ENCODE measurements at places on chromosomes 2 and 18. TPM values are rescaled to one million over a fixed set of nuclear protein-coding genes. Genes with fewer than 3 reads are reported as not detected.

DNA sequence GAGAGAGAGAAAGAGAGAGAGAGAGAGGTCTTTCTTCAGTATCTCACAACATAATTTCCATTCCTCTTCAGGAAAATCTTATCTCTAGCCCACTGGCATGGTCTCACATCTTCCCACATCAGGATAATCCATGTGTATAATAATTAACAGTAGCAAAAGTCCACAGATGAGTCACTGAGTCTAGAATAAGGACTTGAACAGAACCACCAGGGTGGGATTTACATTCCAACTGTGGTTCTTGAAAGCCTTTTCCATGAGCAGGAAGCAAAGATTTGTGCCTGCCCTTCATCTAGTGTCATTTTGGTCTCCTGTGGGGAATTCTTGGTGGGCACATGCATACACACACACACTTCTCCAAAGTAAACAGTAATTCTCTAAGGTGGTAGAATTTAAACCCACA lies 107.1 kb upstream of the TCF4 start:
- DNase-seq: no peak

- no peak for DNase-seq
Measured at GRCh38 chr18:709771-710170, 2.7 kb downstream of the ENOSF1 start.

DNA sequence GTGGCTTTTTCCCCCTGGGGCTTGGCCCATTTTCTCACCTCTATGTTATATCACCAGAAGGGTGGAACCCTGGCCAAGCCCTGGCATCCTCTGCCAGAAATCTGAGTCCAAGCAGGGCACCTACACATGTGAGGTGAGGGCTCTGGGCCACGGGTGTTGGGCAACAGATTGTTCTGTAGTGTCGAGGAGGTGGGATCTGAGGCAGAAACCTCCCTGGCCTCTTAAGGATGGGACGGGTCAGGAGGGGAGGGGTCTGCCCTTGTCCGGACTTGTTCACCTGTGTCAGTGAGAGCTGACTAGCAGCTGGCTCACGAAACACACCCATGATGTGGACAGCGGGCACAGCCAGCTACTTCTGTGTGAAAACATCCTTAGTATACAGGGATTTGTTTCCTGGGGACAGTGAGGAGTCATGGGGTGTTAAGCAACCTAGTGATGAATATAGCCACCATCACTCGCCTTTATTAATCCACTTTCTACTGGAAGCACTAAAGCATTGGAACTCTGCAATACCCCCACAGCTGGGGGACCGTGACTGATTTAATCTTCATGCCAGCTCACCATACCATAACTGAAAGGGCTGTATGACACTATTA lies 35.6 kb downstream of the EPAS1 start:
- no peak for DNase-seq

DNA sequence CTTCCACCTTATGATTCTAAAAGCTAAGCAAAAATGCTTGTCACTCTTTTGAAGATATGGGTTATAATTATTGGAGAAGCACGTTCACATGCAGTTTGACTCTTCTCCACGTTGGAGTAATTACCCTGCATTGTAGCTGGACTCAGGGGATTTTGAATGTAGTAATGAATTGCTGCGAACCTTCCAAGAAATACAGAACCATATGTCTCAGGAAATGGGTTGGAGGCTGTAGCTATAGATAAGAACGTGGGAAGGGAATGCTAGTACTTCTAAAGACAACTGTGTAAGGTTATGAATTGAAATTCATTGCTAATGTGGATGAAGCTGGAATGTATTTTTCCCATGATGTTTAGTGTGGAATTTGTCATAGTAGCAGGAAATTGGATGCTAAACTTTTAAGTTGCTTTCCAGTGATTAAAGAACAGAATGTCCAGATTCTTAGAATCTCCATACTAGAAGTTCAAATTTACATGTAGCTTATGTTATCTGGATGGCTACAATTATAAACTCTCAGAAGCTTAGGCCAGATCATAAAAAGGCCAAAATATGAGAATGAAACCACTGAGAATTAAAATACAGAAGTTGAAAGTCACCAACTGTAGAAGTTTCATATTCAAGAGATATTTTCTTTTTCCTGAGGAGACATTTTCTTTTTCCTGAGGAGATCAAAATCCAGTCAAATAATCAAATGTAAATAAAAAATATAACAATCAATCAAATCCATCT lies 27.3 kb upstream of the SPOPL start:
- DNase-seq: no peak

GRCh38 chr2:86241611-86242010 lies 42.4 kb downstream of the MRPL35 start:
- DNase-seq: no peak

DNA sequence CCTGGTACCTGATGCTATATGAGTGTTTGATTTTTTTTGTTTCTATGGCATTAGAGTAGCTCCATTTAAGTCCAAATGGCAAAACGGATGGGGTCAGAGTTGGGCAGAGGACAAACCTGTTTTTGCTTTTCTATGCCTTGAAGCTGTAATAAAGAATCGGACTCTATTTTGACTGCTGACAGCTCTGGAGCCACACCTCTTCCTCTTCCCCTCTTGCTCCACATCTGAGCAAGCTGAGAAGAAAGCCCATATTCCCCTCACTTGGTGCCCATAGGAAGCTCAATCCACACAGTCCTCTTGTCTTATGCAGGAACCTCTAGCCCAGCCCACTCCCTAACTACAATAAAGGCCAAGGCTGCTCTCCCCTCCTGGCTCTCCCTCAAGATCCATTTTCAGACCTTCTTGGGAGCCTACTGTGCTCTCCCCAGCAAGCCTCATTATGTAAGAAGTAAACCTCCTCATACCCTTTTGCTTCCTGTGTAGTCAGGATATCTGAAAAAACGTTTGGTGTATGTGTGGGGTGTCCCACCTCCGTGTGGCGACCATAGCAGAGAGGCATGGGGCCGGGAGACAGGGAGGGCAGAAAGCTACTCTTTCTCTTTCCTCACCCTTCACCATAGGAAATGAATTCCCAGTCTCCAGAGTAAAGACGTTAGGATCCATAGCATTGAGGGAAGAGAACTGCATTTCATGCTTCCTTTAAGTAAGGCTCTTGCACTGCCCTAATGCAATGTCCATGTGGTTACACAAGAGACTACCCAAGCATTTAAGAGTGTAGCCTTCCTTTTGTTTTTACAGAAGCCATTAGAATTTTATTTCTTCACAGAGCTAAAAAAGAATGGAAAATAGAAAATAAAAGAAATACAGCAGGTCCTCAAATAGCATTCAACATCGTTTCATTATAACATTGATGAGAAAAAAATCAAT lies 41.9 kb upstream of the RAPGEF4 start:
- no peak for DNase-seq

- no peak for DNase-seq
Measured at GRCh38 chr2:171319164-171319810, 114.5 kb downstream of the METTL8 start.

- no peak for DNase-seq
Measured at GRCh38 chr2:102652126-102652525, 32.8 kb downstream of the SLC9A2 start.

DNA sequence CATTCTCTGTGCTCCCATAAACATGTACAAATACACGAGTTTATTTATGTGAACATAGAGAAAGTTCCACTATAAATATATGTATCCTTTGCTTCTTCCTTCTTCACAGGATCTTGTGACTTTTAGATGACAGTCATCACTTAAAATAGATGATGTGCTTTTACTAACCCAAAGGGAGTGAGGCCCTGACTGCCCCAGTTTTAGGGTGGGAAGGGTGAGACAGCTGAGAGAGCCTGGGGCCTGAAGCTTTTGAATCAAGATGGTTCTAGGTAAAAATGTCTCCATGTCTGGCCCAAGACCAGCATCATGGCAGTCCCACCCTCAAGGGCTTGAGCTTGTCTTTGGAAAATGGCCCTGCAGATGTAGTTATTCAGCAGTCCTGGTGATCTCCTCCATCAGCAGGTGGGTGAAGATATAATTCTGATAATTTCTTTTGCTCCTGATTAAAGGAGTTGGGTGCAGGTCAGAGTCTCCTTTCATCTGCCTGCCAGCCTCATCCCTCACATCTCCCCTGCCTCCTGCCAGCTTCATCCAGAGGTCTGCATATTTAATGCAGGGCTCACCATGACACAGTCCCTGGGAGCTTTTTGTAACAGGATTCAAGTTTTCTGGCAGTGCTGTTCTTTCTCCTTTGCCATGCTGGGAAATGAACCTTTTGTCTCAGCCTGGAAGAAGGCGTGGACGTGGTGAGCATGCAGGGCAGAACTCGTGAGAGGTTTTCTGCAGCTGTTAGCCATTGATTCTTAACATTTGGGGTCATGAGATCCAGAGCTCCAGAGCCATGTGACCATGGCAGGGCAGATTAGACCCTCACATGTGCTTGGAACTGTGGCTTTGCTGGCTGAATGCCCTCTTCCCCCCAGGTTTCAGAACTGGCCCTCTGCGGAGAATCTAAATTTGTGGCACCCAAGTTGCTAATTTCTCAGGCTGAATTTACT lies 2.7 kb downstream of the HRH4 start:
- DNase-seq: no peak

- no peak for DNase-seq
Measured at GRCh38 chr18:3910512-3910911, 460.5 kb downstream of the TGIF1 start.

DNA sequence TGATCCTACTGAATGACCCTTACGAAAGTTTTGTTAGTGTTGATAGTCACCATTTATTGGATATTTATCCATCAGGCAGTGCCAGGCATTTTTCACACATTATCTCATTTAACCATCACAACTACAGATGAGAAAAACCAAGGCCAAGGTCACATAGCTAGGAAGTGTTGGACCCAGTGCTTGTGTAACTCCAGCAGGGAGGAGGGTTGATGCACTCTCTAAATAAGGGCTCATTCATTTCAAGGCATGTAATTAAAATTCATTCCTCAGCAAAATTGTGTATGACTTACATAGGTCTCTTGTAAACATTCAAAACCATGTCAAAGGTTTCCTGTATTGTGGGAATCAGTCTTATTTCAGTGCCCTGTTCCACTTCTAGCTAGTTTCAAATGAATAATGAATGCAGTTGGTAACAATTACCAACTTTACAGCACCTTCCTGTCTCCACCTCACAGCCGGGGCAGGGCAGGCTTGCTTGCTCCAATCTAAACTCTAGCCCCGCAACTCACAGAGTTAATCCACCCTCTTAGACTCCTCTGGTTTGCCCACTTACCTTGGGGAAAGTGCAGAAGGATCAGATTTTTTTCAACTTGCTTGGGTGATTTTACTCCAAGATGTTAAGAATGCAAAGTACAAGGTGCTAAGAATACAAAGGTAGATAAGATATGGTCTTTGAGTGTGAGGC lies 5.8 kb upstream of the MAPRE3 start:
- no peak for DNase-seq

- no peak for DNase-seq
Measured at GRCh38 chr18:28147674-28148171, 29.2 kb downstream of the CDH2 start.

DNA sequence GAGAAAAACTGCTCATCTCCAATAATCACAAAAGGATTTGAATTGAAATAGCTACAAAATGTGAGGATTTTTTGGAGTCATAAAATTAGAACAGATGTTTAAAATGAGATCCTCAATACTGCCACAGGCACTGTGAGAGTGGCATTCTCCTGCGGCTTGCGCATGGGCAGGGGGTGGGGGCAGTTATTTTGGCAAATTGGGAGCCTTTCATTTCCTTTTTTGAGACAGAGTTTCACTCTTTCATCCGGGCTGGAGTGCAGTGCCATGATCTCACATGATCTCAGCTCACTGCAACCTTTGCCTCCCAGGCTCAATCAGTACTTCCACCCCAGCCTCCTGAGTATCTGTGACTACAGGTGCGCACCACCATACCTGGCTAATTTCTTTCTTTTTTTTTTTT lies 42.4 kb downstream of the POMC start:
- DNase-seq: no peak

DNA sequence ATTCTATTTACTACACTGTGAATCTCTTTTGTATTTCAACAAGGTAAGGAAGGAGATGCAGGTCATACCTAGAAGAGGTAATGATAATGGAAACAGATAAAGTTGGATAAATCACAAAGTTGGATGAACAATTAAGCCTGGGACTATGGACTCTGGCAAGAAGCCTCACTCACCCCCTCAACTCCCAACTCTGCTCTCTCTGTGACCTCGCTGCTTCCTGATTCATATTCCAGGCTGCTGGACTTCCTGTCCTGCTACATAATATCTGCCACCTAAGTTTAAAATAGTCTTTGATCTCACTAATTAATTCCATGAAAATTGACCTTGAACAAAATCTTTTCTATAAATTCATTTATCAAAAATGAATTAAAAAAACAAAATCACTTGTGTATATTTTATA lies 215.3 kb downstream of the CALCRL start:
- no peak for DNase-seq

DNA sequence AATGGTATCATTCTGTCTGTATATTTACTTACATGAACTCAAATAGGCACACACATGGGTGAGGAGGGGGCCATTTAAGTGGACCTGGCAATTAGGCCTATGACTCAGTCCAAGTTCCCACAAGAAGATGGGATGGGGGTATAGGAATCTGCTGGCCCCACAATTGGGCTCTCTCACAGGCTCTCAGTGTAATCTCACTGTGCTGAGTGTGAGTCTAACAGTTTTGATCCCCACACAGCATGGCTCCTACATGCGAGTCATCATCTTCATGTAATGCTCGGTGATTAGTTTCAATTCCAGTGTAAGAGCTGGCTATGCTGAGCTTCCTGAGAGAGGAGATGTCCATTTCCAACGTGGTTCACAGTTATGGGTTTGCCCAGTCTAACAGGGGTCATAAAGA lies 114.0 kb downstream of the GATA6 start:
- no peak for DNase-seq

- peak; percentile 17 for DNase-seq
Measured at GRCh38 chr2:203379156-203379555, 51.0 kb downstream of the ABI2 start.

DNA sequence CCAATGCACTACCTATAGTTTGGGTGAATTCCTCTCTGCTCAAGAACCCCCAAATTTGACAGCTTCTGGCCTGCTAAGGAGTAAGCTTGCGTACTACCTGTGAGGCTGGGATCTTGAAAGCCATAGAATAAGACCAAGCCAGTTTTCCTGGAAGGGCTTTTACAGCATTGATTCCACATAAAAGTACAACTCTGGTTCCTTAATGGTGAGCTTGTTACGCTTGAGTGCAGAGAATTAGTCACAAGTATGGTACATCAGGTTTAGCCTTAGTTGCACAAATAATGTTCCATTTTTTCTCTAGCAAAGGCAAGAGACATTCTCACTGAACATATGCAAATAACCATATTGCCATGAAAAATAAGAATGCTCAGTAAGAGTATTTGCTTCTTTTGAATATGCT lies 39.1 kb upstream of the STK39 start:
- DNase-seq: no peak

GRCh38 chr2:162298669-162299335 lies 19.7 kb downstream of the IFIH1 start:
- no peak for DNase-seq

LONRF2 gene
- 4.6 TPM for polyA plus RNA-seq

HOXD1 gene
- 10.4 TPM for polyA plus RNA-seq

KATNAL2 gene
- polyA plus RNA-seq: 9.4 TPM

CCDC121 gene
- 12.9 TPM for polyA plus RNA-seq

NBAS gene
- 68.3 TPM for polyA plus RNA-seq

TXNDC9 gene
- 41.6 TPM for polyA plus RNA-seq

CHRNA1 gene
- polyA plus RNA-seq: 3.4 TPM
